ENCODE measurements at places on chromosomes 16 and 17.
A peak's percentile ranks its signal among the peaks of the same experiment; 100 is the strongest.

GRCh38 chr16:68236826-68237242, 907 bp upstream of the ESRP2 start:
- DNase-seq, result no peak

DNA sequence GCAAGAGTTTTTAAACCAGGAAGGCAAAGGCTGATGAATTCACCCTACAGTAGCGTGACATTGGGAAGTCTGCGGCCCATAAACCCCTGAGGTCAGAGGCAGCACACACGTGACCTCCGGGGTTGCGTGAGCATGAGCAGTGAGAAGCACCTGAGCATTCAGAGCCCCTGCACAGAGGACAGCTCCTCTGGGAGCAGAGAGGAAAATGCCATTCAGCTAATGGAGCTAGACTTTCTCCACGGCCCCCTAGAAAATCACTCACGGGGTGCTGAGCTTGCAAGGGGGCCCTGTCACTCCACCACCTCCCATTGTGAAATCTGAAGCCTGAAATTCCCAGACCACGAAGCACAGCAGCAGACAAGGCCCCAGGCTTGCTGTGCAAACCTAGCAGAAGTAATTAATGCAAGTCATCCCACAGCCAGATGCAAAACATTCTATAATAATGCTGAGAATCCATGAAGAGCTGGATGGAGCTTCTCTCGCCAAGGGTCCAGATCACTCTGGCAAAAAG, 114.9 kb upstream of the RCVRN start:
- DNase-seq, result no peak

GRCh38 chr16:89315791-89316581, 98.5 kb downstream of the ZNF778 start:
- peak; percentile 78 for DNase-seq

DNA sequence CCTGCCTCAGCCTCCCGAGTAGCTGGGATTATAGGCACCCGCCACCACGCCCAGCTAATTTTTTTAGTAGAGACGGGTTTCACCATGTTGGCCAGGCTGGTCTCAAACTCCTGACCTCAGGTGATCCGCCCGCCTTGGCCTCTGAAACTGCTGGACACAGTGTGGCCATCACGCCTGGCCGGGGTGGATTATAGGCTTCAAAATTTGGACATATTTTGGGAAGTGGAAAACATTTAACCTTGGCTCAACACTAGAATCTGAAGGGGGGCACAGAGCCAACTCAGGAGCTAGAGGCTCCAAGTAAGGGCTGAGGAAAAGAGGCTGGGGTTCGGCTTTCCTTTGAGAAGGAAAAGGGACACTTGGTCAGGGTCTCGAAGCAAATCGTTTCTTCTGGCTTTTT, 2.2 kb upstream of the CDK5R1 start:
- no peak for DNase-seq
